Globus pallidus (tissue), 1 donor: ENCODE measurements at places on chromosomes 11 and 22.
A peak's percentile ranks its signal among the peaks of the same experiment; 100 is the strongest.

DNA sequence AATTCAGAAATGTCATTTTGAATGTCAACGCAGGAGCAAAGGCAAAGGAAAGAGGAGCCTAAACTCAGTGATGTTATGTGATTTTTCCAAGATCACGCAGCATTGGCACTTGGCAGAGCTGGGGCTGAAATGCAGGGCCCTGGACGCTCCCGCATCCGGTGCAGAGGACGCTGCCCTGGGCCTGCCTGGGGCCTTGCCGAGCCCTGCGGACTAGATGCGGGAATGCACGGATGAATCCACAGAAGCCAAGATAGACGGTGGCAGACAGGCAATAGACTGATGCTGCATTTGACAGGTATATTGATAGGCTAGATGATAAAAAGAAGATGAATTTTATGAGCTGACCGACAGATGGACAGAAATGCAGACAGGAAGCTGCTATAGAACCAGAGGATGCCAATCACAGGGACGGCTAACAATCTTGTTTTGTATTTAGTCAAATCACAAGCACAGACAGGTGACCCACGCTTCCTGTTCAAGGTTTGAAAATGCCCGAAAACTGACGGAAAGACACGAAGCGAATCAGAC is 696 bp upstream of the MARK2 start:
- DNase-seq = no peak

DNA sequence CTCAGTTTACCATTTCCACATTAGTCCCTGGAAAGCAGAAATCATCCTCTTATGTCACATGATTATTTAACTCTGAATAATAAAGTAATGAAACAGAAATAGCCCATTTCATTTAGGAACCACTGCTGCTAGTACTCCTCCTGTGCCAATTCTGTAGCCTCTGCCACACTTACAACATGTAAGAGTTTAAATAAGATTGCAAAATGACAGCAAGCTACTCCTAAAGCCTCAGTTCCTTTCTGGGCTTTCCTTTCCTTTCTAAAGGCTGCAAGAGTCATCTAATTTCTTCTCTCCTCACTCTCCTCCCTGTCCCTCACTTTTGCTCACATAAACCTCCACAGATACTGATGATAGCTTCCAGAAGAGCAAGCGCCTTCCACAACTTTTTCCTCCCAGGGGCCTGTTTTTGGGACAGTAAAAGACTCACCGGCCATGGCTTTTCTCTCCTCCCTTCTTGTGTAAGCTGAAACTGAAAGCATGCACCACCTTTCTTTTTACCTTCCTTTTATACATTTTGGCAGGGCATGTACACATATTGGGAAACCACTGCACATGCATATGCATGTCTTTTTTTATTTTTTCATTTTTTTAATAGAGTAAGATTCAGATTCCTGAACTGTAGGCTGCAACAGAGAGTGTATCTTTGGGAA is 38.5 kb downstream of the CARD18 start:
- no peak for DNase-seq

GRCh38 chr11:118042141-118042540 is 34.7 kb upstream of the TMPRSS4 start:
- no peak for DNase-seq

GRCh38 chr22:44332946-44333345 is 20.2 kb upstream of the SHISAL1 start:
- DNase-seq = no peak

- no peak for DNase-seq
These were observed 25.4 kb downstream of the ST3GAL4 start for GRCh38 chr11:126380909-126381308.

GRCh38 chr11:10289765-10290380 is 4.1 kb downstream of the SBF2 start:
- DNase-seq = no peak

DNA sequence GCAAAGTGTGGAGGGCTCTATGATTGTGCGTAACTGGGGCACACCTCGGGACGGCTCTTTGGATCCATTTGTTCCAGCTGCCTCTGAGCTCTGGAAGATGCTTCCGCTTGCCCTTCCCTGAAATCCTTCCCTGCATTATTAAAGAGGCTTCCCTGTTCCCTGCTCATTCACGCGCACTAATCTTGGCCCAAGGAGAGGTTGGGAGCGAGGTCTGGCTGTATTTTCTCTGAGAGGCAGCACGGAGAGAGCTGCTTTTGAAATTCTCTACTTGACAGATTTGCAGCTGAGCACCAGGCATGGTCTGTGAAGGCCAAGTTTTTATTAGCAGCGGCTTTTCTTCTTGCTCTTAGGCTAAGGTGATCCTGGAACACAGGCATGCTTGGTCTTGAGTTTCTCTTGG is 94.8 kb upstream of the NTM start:
- peak; percentile 70 for DNase-seq

DNA sequence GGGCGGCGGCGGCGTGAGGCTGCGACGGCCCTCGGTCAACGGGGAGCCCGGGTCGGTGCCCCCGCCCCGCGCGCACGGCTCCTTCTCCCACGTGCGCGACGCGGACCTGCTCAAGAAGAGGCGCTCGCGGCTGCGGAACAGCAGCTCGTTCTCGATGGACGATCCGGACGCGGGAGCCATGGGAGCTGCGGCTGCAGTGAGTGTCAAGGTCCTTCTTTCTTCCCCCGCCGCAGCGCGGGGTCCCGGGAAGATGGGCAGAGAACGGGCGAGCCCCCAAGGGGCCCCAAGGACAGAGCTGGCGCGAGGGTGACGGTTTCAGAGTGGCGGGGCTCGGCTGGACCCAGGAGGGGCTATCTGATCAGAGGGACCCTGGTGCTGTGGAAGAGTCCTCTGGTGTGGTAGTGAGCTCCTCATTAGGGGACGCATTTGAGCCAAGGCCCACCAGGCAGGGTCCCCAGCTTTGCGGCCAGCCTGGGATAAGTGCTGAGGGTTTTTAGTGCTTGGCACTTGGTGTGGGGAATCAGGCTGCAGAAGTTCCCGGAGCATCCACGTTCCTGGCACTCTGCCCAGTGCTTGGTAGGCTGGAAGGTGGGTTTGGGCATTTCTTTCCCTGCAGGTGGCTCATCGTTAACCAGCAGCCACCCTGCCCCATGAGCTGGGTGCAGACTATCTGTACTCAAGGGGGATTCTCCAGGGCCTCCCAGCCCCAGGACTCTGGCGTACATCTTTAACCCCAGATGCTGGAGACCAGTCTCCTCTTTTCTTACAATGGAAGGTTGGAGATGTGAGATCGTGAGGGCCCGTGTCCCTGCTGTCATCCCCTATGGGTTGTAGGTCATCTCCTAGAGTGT is 9.8 kb downstream of the EHBP1L1 start:
- DNase-seq = no peak

DNA sequence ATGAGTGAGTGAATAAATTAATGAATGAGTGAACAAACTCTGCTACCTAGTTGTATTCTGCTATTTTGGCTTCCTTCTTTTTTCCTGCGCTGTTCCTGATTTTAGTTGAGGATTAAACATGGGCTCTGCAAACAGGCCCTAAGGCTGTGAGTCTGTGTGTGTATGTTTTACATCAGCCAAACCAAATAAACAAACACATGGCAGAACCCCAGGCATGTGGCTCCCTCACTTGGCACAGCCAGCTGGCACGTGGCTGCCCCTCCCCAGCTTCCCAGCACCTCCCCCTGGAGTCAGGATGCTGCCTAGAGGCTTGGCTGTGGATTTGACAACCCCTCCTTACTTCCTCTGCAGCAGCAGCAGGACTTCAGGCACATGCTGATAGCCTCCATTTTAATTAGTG is 593.2 kb downstream of the INSC start:
- peak; percentile 11 for DNase-seq

DNA sequence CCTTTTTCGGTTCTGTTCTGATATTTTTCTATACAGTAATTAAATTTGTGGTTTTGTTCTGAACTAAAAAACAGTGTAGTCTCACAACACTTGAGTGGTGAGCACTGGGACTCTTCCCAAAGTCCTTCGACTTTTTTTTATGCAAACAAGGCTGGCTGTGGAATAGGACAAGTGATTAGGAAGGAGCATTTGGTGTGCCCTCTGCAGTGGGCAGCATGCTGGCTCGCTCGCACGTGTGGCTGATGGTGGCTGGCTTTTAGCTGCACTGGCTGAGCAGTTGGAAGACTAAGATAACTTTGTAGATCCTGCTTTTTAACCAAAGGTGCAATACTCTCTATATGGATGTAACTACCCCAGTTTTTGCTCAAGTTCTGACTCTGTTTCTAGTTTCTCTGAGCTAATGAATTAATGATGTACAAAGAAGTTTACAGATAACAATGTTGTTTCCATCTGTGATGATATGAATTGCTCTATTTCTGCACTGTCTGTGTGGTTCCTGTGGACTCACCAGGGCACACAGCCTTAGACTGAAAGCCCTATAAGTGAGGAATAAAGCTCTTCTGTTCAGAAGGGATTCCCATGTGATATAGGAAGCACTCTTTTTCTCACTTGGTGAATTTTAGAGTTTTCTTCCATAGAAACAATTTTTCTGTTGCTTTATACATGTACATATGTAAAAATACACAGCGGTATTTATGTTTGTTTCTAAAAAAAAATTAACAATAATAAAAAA is 143.1 kb upstream of the RASSF10 start:
- no peak for DNase-seq

DNA sequence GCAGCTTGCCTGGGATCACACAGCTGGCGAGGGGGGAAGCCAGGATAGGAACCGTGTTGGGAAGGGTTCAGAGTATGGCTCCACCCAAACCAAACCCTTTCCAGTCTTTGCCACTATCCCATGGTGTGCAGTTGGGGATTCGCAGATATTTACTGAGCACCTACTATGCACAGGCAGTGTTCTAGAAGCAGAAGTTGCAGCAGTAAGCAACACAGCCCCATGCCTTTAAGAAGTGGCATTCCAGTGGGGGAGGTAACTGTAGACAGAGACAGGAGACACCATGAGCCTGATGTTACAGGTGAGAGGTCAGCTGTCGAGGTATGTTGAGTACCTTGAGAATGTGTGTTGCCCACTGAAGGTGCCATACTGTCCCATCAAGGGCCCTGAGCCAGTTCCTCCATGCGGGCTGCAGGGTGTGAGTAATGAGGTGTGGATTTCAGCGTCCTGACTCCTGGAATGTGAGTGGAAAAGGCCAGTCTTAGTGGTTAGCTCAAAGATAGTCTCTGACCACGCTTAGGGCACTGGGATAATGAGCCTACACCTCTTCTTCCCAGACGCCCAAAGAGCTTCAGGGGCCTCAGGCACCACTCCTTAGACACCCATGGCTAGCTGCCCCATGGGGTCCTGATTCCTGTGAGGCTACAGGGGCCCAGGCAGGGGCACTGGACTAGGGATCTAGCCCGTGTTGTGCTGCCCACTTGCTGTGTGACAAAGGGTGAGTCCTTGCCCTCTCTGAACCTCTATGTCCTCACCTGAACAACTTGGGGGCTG is 71.8 kb upstream of the TP53I11 start:
- DNase-seq = no peak

GRCh38 chr22:49575703-49576081 is 252.0 kb downstream of the BRD1 start:
- DNase-seq = no peak

DNA sequence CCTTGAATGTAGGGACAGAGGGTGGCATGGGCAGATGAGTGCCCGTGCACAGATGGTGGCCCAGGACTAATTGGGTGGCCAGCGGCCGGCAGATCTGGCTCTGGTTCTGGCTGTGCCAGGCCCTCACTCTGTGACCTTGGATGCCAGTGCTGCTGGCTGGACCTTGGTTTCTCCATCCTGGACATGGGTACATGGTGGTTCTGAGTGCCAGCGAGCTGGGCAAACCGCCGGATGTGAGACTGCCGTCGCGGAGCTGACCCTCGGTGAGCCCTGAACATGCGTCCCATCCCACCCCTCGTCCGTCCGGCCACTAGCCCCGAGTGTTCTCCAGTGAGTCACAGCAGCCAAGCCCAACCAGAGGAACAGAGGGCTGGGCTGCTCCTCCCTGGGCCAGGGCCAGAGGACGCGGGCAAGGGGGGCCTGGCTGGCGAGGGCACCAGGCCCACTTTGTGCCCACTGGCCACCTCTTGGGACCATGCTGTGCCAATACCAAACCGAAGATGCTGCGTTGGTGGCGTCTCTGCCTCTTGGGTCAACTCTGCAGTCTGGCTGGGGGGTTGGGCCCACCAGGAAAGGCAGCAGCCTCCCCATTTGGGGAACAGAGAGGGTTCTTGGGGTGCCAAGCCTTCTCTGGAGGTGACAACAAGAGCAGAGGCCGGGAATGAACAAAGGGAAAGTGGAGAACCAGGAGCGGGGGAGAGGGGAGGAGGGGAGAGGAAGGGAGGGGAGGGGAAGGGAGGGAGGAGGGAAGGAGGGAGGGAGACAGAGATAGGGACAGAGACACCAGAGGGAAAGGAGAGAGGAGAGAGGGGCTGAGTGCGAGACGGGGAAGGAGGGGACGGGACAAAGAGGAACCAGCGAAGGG is 10.7 kb downstream of the LSP1 start:
- peak; percentile 75 for DNase-seq

DNA sequence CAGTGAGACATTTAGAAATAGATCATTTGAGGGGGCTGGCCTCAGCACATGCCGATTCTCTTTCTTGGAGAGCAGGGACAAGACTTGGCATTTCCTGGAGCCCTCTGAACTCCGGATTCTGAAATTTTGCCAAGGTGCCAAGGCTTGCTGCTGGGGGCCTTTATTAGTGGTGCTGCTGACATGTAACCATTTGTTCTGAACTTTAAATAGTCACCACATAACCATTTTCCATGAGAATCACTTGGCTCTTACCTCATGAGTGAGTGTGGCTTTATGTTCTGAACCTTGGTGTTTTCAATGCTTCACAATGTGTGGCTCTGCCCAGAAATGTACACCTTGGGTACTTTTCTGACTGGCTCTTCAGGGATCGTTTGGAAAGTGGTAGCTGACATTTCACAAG is 33.3 kb downstream of the SYT13 start:
- DNase-seq = no peak

DNA sequence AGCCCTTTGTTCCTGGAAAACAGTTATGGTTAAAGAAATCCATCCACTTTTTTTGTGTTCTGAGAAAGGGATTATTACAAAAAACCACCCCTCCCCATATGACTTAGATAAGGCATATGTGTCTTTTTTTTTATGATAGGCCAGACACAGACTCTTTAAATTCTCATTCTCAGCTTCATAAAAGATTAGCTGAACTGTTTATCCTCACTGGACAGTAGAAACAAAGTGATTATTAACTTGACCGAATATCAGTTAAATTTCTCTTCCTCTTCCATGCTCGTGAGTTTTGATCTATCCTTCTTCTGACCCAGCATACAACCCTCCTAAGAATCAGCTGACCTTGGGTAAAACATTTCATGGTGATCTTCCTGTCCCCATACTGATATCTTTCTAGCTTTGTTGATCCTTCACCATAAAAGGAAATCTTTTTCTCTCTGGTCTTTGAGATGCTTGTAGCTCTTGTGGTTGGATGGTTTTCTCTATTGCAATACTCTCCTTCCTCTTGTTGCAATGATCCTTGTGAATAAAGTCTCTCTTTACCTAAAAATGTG is 26.2 kb downstream of the OR2AG2 start:
- DNase-seq = no peak
